ENCODE measurements at places on chromosomes 6 and 20.

- no peak for DNase-seq
Observed at GRCh38 chr6:139271056-139271455, 20.7 kb downstream of the TXLNB start.

GRCh38 chr20:24684956-24685691 is 215.7 kb downstream of the SYNDIG1 start:
- DNase-seq, result no peak

- no peak for DNase-seq
Observed at GRCh38 chr6:153405931-153406330, 274.8 kb upstream of the RGS17 start.

- DNase-seq, result no peak
Observed at GRCh38 chr6:121235386-121235785, 98.9 kb downstream of the TBC1D32 start.

GRCh38 chr20:4949833-4950178 is 51.5 kb downstream of the SLC23A2 start:
- peak; percentile 43 for DNase-seq

GRCh38 chr6:137305691-137306090 is 86.5 kb upstream of the IFNGR1 start:
- no peak for DNase-seq

GRCh38 chr6:93675856-93676417 is 256.6 kb upstream of the EPHA7 start:
- DNase-seq, result no peak

DNA sequence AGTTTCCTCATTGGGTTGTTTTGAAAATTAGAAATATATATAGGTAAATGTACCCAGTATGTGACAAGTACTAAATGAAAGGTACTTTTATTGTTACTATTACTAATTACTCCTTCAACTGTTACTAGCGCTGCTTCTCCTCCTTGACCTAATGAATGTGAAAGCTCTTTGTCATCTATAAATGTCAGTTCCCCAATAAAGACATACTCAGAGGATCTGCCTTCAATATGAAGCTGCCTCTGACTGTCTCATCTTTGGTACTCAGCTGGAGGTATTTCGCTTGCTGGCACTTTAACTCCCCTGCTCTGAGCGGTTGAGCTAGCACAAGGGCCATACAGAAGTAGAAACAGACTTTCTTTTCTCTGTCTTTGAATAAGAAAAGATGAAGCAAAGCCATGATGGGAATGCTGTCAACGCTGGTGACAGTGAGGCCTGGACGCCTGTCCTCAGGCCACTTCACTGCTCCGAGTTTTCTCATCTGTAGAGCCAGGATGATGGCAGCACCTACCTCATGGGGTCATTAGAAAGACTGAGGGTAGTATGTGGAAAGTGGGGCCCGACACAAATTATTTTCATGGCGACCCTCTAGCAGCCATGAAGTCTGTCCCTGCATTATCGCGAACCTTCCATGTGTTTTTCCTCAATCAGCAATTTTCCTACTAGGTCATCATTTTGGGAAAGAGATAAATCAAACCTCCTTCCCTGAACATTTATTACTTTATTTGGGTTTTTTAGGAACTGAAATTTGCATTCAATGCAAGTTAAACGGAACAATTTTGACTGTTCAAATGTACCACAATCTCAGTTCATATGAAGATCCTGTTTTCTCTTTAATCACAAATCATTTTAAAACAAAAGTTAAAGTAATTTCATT is 55.9 kb upstream of the SNX9 start:
- no peak for DNase-seq

DNA sequence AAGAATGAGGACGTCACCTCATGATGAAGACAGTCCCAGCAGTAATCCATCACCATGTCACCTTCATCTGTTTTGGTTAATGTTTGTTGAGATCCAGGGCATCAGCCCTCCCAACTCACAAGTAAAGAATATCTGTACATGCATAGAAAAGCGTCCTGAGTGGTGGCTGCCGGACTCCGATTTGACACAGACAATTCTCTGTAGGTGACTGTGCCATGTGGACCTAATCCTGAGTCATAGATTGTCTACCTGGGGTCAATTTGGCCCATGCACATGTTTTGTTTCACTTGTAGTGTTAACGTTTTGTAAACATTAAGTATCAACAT is 168.4 kb upstream of the UST start:
- DNase-seq, result no peak

All from ACHN (cell line).